ENCODE measurements at places on chromosomes 5 and 9.

- DNase-seq = no peak
Observed at GRCh38 chr5:125316915-125317535, 570.6 kb upstream of the ZNF608 start.

- no peak for DNase-seq
Observed at GRCh38 chr9:113547501-113547900, 84.0 kb downstream of the RGS3 start.

GRCh38 chr9:21481470-21482056, 550 bp downstream of the IFNE start:
- DNase-seq = no peak

DNA sequence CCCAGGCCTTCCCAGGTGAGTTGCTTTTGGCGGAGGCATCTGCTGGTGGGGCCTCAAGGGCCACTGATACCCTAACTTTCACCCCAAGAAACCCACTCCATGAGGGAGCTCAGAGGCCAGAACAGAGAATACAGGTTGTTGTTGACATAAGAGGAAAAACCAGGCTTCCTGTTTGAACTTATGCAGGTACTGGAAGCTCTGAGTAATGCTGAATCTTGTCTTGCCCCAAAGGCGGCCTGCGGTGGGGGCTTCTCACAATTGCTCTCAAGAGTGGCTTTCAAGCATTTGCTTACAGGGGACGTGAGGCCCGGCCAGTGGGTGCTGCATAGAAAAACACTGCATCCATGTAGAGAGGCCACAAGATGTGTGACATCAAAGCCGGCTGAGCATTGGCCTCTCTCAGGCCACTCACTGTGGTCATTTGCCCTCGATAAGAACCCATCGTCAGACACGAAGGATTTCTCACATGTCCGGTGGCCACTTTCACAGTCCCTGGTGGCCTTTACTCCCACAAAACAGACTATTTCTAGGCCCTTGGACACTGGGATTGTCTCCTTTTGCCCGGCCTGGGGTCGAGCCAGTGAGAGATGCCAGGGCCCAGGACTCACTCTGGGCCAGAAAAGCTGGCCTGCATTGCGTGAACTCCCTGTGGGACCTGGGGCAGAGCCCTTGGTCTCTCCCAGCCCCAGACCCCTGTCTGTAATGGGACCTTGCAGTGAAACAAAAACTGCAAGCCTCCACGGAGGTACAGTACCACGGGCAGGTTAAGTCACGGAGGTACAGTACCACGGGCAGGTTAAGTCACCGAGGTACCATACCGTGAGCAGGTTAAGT, 34.5 kb upstream of the TCF7 start:
- DNase-seq = no peak

DNA sequence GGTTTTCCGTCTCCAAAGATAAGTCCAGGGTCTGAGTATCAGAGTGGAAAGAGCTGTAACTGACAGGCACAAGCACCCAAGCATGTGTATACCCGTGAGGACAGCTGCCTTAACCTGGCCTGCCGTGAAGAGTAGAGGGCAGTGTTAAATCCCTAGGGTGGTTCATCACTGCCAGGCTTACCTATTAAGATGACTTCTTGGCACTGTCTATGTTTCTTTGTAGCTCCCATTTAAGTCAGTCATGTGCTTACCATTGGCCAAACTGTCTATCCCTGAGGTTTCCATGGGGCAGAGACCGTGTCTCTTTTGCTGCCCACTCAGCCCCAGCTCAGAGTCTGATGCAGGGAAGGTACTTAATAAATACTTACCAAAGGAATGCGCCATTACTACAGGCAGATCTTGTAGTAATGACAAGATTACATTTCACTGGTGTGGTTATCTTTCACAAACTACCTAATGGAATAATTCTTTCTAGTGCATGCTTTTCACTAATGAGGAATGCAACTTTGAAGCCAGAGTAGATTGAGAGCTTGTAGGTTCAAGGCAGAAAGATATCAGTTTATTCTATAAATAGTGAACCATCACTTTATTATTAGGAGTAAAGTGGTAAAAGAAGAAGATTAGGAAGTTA, 64.2 kb downstream of the SNX24 start:
- no peak for DNase-seq

GRCh38 chr5:56075361-56075760, 80.6 kb upstream of the IL6ST start:
- no peak for DNase-seq

DNA sequence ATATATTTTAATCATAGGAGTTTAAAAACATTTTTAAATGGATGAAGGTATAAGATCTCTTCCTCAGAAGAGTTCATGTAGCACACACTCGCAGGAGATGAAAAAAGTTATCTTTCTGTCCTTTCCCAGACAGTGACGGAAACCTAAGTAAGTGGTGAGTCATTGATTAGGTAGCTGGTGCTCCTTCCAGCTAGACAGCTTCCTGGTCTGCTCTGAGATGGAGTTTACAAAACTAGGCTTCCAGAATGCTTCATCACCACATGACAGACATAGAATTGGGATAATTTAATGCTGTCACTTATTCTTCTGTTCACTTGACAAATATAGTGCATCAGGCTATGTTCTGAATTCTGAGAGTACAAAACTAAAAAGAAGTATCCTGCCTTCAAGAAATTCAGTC, 2393.0 kb upstream of the C9orf72 start:
- DNase-seq = no peak

GRCh38 chr5:64947031-64947430, 178.3 kb downstream of the CWC27 start:
- DNase-seq = no peak

- DNase-seq = no peak
Observed at GRCh38 chr9:134031783-134032182, 6.5 kb downstream of the BRD3OS start.

DNA sequence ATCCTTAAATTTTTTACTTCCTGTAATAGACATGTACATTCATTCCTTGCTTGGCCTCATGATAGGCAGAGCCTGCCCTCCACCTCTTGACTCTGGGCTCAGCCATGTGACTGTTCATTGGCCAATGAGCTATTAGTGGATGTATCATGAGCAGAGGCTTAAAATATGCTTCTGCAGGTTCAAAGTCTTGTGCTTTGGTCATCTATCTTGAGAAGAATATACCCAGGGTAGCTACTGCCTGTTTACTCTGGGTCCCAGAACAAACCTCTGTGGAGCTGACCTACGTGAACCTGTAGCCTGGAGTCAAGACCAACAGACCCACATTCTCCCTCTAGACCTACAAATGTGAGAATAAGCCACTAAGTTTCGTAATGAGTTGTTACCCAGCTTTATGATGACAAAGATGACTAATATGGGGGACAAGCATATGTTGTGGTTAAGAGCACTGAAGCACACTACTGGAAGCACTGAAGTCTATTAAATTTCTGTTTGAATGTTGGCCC, 244.4 kb downstream of the MAST4 start:
- DNase-seq = no peak

GRCh38 chr9:127776195-127776923, 2.1 kb downstream of the SH2D3C start:
- peak; percentile 70 for DNase-seq

- no peak for DNase-seq
Observed at GRCh38 chr5:30752015-30752414, 441.5 kb upstream of the CDH6 start.

DNA sequence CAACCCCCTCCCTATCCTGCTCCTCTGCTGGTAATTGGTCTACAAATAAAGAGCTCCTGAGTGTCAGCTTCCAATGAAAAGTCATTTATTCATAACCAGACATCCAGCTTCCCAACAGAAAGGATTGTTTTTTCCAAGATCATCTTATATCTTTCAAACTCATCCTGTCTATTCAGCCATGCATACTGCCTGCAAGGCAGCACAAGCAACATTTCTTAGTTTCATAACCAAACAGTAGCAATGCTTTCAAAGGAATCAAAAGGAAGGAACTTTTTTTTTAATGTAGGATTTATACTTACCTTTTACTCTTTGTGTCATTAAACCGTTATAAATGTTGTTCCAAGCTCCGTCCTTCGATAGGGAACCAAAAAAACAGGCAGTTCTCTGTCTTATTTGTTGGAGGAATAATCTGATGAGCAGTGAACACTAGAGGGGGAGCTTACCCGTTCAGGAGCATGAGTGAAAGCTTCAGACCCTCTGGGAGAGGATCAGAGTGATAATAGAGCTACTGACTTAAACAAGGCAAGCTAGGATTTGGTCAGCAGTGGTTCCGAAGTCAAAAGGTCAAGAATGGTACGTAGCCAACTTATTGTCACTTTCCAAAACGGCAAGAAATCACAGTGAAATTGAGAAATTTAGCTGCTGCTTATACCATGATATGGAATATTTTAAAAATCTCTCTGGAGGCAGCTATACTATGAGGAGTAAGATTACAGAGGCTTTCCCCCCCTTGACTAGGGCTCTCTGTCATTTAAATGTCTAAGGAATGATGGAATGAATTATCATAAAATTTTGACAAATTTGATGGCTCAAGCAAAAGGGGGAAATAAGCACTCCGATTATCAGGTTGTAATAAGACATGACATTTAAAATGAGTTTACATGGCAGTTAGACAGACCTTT, 892.9 kb downstream of the NR2F1-AS1 start:
- DNase-seq = no peak

All from right cardiac atrium (tissue), 5 donors.